ENCODE measurements at places on chromosomes 7 and 10. TPM values are rescaled to one million over a fixed set of nuclear protein-coding genes. Genes with fewer than 3 reads are reported as not detected.

GRCh38 chr10:124033887-124034218 lies 59.5 kb downstream of the CHST15 start:
- ATAC-seq: no peak

CRTAC1 gene
- 0.77 TPM for total RNA-seq

CPED1 gene
- 0.05 TPM for total RNA-seq

DNA sequence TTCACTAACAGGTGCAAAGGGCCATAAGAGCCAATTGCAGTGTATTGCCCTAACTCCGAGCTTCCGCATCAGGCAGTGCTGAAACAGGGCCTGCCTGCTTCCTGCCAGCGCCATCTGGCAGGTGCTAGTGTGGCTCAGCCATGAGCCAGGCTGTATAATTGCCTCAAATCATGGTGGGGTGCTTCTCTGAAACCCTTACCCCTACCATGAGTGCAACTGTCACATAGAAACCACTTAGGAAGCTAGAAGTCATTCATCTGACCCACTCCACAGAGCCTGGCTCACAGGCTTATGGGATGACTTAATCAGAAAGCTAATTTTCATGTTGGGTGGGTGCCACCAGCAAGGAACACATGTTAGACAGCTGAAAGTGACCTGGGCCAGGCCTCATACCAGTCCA lies 133.3 kb upstream of the LAMB4 start:
- ATAC-seq: no peak

GRCh38 chr10:61960396-61961120 lies 59.1 kb downstream of the ARID5B start:
- no peak for ATAC-seq

ARMC3 gene
- total RNA-seq: 1.1 TPM

SORBS1 gene
- 27.5 TPM for total RNA-seq

- ATAC-seq: peak; percentile 33
Measured at GRCh38 chr10:107341281-107341680, 176.8 kb upstream of the SORCS1 start.

DNA sequence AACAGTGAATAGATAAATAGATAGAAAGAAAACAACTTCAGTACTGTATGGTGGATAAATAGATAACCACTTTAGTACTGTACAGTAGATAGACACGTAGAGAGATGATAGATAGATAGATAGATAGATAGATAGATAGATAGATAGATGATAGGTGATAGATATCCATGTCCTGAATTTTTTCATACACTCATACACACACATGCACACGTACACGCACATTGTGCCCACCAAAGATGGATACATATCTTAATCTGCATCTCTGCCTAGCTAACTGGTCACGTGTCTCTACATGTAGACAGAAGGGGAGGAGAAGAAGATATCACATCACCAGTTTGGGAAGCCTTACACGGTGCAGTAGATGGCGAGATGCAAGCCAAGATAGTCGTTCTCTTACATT lies 99.2 kb downstream of the ARID5B start:
- no peak for ATAC-seq

DNA sequence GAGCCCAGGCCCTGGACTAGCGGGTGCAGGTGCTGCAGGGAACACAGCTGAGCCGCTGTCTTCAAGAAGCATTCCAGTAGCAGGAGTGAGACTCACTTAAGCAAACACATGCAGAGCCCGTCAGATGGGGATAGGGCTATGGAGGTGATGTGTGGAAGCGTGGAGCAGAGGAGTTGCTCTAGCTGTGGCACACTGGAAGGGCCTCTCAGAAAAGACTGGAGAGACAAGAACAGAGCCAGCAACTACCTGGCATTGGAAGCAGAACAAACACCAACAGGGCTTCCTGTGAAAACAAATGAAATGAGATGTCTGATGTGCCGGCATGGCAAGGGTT lies 37.8 kb upstream of the GALNTL5 start:
- ATAC-seq: peak; percentile 14

KLF14 gene
- not detected for total RNA-seq

GRCh38 chr7:5635461-5636445 lies 145.7 kb downstream of the RNF216 start:
- no peak for ATAC-seq

PRXL2A gene
- total RNA-seq: 29.8 TPM

- no peak for ATAC-seq
Measured at GRCh38 chr7:141045126-141045841, 28.6 kb upstream of the TMEM178B start.

Data from motor neuron (in vitro differentiated cells).